Stimulated activated CD8-positive, alpha-beta memory T cell treated with anti-CD3 and anti-CD28 coated beads, Interleukin-2, amount 100 ng/mL, for 1 hour (primary cell): ENCODE measurements at places on chromosomes 7 and 10.

DNA sequence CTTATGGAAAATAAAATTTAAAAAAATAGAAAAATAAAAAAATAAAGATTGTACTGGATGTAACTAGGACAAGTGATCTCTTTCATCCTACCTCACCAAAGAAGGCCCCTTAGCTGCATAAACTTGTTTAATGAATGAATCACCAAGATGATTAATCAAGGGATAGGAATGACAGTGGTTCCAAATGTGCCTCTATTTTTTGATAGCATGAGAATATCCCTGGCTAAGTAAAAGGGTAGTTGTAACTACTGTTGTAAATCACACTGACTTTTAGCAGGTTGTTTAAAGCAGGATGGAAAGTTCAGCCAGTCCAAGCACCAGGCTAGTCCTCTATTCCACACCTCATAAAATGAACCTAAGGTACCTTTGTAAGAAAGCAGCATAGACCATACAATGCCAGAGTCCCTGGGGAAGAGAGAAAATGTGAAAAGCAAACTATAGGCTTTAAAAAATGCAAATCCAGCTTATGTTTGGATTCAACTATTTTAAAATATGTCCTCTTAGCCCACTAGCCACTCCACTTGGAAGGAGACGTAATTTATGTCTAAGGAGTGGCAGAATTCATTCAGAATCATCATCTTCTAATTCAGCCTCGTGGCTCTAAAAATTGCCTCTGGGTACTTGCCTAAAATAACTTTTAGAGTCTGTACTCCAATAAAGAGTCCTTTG is 126.8 kb downstream of the SKIDA1 start:
- no peak for DNase-seq

DNA sequence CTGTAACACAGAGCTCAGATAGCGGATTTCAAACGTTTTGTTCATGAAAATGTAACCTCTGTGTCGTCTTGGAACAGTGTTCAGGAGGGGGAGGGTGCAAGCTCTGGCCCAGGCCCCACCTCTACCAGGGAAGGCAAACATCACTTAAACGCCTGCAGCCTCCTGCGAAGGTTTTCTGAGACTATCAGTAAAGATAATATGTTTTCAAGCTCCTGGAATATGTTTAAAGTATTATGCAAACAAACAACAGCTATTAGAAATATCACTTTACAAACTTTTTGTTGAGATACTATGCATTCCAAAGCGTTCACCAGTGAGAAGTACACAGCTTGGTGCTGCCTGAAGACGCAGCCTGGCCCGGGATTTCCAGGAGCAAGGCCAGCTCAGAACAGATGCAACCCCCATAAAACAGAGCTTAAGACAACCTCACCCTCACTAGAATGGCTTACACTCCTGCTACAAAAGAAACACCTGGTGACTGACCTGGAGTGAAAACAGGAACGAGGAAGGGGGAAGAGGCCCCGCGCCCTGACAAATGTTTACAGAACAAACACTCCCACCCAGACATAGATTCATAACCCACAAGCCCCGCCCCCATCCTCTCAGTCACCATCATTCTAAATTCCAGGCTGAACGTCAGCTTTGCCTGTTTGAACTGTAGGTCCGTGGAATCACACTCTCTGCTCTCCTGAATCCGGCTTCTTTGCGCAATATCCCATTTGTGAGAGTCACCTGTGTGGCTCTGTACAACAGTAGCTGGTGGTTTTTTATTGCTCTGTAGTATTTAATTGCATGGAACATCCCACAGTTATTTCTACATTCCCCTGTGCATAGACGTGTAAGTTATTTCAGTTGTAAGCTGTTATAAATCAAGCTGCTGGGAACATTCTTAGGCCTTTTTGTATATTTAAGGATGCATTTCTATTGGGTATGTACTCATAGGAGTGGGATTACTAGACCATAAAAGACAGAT is 155.0 kb downstream of the PTPRN2 start:
- no peak for DNase-seq

DNA sequence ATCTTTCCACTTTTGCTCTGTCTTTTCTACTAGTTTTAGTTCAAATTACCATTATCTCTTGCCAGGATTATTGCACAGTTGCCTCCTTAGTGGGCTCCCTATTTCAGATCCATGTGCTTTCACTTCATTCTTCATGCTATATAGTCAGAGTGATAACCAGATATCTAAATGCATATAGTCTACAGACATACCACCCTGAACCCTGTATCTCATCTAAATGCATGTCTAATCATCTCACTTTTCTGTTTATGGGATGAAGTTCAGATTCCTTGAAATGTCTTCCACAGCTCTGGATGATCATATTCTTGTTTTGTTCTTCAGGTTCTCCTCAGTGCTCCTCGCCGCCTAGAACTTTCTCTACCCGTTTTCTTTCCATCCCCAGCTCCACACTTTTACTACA is 13.8 kb downstream of the RSBN1L start:
- DNase-seq = no peak

- DNase-seq = no peak
Measured at GRCh38 chr10:107554333-107554732, 389.8 kb upstream of the SORCS1 start.

GRCh38 chr10:8412541-8412940 is 358.1 kb downstream of the GATA3 start:
- no peak for DNase-seq

DNA sequence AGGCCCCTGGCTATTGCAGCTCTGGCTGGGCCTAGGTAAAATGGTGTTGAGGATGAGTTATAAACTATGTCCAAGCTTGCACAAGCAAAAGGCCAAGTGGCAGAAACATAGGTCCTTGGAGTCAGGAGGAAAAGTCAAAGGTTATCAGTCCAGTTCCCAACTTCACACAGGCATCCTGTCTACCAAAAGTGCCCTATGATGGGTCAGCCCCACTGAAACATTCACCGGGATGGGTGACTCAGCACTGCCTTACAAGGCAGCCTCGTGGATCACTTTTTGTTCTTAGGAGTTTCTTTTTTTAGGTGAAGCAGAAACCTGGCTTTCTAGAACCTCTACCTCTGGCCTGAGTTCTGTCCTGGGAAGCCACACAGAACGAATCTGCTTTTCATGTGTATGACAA is 158.8 kb upstream of the LYZL2 start:
- DNase-seq = no peak

DNA sequence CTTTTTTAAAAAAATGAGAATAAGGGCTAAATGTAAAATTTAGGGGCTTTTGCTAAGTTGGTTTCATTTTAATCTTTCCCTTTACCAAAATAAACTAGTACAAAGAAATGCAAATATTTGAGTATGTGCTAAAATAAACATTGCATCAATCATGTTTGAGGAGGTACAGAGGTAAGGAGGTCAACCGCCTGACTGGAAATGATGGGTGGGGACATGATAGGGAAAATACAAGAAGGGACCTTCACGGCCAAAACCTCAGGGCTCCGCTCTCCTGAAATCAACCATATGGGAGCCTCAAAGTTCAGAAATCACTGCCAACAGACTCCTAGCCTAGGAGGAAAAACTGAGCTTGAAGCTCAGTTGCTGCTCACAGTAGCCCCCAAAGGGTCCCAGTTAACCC is 207.6 kb downstream of the AHR start:
- DNase-seq = no peak

GRCh38 chr7:29723599-29723998 is 82.7 kb upstream of the WIPF3 start:
- DNase-seq = no peak
